Stimulated activated CD4-positive, alpha-beta T cell treated with anti-CD3 and anti-CD28 coated beads, Interleukin-2, amount 100 ng/mL, for 24 hours (primary cell): ENCODE measurements at places on chromosomes 13 and 19.

DNA sequence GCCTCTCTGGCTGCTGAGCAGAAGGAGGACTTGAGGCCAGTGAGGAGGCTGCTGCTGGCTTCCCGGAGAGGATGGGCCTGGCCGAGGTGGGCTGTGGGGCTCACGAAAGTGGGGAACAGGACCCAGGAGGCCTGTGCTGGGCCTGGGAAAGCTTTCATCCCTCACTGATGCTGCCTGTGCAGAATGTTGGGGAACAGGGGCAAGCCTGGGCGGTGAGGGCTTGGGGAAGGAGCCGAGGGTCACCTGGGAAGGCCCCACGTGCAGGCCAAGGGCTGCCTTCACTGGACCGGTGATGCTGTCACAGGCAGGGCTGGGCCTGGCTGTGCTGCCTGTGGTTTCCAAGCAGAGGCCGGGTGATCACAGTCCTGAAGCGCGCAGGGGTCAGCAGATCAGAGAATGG lies 9.4 kb downstream of the AP1M1 start:
- DNase-seq, result no peak

GRCh38 chr19:10735741-10736140 lies 17.9 kb downstream of the DNM2 start:
- no peak for DNase-seq

DNA sequence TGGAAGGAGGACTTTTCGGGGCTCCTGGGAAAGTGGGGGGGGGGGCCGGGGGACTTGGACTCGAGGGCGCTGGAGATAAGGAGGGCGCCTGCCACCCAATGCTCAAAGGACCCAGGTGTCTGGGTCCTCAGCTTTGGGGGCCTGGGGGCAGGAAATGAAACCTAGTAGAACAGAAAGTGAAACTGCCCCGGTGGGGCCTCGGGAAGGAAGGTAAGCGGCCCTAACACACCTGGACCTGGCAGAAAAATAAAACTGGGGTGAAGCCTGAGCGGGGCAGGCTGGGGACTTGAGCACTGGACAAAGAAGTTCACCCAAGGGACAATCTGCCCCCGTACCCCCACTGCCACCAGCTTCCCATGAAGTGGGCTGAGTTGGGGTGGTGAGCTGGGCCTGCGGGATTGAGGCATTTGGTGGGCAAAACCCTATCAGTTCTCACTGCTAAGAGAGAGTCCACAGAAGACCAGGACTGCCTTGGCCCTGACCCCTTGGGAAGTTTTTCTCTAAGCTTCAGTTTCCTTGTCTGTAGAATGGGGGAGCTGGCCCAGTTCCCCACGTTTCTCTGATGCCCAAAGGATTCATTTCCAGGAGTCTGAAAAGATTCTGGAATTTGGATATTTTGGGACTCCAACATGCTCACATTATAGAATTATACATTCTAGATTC lies 2.3 kb downstream of the PRKD2 start:
- no peak for DNase-seq

DNA sequence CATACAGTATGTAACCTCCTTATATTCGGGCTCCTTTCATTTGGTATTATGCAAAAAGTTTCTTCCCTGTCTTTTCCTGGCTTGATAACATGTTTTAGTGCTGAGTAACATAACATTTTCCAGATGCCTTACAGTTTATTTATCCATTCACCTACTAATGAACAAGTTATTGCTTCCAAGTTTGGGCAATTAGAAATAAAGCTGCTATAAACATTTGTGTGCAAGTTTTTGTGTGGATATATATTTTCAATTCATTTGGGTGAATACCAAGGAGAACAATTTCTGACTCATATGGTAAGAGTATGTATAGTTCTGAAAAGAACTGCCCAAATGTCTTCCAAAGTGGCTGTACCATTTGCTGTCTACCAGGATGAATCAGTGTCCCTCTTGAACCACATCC lies 360.9 kb downstream of the PCDH17 start:
- no peak for DNase-seq

GRCh38 chr19:9847087-9847671 lies 12.1 kb downstream of the PIN1 start:
- DNase-seq, result peak; percentile 59

DNA sequence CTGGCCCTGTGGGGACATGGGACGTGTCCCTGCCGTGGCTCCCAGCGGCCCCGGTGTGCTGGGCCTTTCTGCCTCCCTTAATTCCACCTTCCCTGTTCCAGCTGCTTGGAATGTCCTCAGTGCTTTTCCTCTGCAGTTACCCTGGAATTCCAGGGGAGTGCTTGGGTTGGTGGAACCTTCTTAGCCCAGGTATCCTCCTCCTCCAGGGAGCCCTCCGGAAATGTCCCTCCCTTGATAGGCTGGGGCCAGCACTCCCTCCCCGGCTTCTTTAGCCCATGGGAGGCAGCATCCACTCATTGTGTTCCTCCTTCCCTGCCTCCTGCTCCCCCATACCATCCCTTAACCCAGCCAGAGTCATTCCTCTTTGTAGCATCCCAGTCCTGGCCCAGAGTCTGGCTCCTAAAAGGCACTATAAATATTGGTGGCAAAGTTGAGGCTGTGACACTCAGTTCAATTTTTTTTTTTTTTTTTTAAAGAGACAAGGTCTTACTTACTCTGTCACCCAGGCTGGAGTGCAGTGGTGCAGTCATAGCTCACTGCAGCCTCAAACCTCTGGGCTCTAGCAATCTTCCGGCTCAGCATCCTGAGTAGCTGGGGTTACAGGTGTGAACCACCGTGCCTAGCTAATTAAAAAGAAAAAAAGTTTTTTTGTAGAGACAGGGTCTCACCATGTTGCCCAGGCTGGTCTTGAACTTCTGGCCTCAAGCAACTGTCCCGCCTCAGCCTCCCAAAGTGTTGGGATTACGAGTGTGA lies 13.7 kb upstream of the SLC7A10 start:
- DNase-seq, result no peak

GRCh38 chr13:51435002-51435578 lies 17.7 kb downstream of the INTS6 start:
- DNase-seq, result no peak

DNA sequence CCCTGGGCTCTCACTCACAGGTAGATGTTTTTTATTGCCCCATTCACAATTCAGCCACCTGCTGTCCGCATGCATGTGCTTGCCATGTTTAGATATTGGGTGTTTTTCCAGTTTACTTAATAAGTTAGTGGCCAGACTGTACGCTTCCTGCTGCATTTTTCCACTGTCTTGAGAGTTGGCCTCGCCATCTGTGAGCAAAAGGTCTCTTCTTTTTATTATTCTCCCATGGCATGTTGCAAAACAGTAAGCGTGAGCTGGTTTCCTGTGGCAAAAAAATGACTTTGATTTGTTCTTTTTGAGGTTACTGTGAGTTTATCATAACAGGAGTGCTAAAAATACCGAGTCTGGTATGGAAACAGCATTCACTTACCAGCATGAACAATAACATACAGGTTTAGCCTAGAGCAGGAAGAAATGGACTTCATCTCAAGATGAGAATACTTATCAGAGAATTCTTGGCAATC lies 46.0 kb downstream of the SAE1 start:
- peak; percentile 45 for DNase-seq

- DNase-seq, result no peak
These were observed 93.2 kb downstream of the LHFPL6 start for GRCh38 chr13:39509616-39510315.

DNA sequence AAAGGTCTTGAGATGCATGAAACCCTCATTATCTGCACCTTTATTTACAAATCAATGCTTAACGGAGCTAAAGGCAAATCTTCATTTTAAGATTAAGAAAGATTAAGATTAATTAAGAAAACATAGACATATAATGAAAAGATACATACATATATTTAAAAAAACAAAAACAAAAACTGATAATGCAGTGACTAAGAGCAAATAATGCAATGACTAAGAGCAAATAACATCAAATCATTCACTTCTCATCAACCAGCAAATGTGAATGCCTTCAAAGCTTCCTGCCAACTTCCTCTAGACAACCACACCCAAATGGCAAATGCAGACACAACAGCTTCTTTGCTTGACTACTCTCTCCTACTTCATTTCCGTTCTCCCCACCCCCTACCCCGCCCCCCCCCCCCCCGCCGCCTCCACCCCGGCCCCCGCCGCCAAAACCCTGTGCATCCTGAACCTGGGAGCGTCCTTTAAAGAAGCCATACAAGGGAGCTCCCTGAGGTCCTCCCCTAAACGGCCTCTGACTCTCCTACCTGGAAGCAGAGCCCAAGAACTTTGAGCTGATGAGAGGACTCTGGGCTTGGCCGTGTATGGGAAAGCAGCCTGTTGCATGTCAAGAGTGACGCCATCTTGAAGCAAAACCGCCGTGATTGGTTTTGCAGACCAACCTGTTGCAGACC lies 24.5 kb downstream of the TEX101 start:
- no peak for DNase-seq

DNA sequence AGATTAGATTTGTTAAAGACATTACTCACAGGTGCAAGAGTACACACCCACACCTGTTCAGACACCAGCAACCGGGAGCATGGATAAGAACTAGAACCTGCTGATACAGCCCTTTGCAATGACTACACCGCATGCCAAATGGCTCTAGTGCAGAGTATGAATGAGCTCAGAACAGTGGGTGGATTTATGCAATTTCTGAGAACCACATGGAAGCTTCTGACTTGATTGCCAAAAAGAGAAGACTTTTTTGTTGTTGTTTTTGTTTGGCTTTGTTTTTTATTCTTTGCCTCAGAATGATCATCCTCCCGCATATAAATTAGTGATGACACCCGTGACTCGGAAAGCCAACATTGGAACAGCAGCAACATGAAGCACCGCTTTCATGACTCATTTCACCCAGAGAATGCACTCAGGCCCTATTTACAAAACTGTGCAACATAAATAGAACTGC lies 77.4 kb upstream of the LRCH1 start:
- DNase-seq, result no peak

- no peak for DNase-seq
These were observed 7.8 kb upstream of the TDRD12 start for GRCh38 chr19:32711747-32712146.

GRCh38 chr13:25662516-25662915 lies 290.7 kb downstream of the ATP8A2 start:
- no peak for DNase-seq

- DNase-seq, result peak; percentile 52
These were observed 25.0 kb downstream of the ERCC5 start for GRCh38 chr13:102870677-102871415.

- no peak for DNase-seq
These were observed 873.8 kb downstream of the SLITRK6 start for GRCh38 chr13:84925443-84925842.

GRCh38 chr13:20701461-20701860 lies 2.0 kb upstream of the IL17D start:
- no peak for DNase-seq

DNA sequence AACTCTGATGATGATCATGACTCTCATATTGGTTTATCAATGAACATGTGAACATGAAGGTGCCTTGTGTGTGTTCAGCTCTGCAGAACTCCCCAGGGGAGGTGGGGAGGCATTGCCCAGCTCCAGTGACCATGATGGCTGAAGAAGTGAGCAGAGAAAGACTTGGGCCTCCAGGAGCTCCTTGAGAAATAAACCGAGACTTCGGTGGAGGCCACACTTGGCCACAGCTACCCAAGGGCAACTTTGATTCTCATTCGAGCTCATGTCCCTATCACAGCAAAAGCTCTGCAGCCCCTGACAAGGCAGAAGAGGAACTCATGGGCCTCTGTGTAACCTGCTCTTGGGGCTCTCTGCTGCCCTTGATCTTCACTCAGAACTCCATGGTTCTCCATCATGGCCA lies 44.1 kb upstream of the ZNF536 start:
- DNase-seq, result no peak

- no peak for DNase-seq
These were observed 2.3 kb downstream of the IER2 start for GRCh38 chr19:13152356-13152973.

DNA sequence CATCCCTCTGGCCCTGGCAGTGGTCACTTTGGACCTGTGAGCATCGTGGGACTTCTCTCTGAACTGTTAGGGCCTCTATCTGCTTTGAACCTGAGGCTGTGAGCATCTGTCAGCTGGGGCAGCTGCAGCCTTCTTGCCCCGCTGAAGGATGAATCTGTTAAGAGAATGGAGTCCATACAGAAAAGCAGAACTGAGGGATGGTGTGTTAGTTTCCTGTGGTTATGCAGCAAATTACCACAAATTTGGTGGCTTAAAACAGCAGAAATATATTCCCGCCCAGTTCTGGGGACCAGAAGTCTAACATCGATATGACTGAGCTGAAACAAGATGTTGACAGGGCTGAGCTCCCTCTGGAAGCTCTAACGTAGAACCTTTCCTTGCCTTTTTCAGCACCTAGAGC lies 1.6 kb upstream of the ZNF497 start:
- no peak for DNase-seq

DNA sequence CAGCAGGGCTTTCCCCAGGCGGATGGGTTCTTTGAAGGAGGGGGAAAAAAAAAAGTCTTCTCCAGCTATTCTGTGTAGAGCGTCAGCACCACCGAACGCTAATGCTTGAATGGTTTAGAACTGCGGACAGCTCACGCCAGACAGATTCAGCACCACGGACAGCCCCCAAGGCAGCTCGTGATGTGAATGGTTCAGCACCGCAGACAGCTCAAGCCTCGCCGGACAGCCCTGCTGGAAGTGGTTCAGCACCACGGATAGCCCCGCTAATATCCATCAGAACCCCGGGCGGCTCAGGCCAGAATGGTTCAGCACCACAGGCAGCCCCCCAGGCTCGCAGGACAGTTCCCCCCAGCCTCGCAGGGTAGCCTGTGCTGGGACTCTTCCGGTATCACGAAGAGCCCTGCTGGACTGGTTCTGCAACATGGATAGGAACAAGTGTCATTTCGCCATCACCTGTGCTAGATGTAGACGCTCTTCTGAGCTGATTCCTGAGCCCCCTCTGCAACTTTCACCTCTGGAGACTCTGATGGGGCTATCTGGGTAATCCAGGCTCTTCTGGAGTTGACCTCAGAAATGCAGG lies 4.9 kb upstream of the SMIM17 start:
- DNase-seq, result peak; percentile 28

- DNase-seq, result no peak
These were observed 32.2 kb downstream of the VASP start for GRCh38 chr19:45539459-45539858.
